ENCODE measurements at places on chromosomes 3 and 15.
A peak's percentile ranks its signal among the peaks of the same experiment; 100 is the strongest.

DNA sequence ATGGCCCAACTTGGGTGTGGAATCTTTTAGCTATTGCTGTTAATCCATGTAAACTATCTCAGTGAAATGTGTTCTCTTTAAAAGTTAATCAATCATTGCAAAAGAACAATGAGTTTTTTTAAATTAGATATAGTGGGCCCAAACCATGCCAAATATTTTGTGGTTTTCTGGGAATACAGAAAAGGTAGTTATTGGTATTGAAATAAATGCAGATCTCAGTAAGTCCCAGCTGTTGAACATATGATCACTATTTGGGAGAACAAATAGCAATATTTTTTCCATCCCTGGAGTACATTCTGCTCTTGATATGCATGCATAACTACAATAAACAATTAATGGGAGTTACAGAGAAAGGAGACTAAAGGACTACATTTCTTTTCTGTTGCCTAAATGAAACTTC, 36.0 kb upstream of the LEKR1 start:
- no peak for DNase-seq

DNA sequence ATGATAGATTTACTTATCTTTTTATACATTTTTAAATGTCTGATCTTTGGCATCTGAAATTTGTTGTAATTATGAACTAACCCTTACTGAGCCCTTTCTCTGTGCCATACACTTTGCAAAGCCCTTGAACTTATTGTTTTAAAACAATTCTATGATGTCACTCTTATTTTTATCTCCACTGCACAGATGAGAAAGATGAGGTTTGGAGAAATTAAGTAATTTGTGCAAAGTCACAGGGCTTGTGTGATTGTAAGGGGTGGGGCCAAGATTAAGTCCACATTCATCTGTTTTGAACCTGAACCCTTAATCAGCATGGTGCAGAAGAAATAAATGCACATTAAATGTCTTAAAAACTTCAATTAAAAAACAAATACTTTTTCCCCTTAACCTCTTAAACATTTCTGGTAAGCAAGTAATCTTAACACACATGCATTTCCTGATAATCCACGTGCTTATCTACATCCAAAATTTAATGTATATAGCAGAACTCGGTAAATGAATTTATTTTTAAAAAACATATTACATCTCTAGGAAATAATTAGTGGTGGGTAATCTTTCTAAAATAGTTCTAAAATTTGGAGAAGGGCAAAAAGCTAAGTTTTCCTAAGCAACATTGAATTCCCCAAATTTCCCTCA, 189.8 kb upstream of the TBC1D5 start:
- no peak for DNase-seq

DNA sequence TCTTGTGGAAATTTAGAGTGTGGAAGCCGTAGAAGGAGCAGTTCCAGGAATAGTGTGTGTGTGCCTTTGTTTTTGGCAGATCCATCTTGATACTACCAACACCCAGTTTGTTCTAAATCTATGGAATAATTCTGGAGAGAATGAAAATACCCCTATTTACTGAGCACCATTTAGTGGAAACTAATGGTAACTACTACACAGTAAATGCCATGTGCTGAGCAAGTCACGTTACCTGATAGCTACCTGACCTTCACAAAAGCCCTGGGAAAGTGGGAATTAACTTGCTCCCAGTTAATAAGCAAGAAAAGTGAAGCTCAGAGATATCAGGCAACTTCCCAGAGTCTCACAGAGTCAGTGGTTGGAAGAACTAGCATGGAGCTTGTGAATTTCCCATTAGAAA, 137.7 kb downstream of the ARPP21 start:
- no peak for DNase-seq

GRCh38 chr15:58070801-58071418, 5.4 kb upstream of the ALDH1A2 start:
- peak; percentile 74 for DNase-seq

GRCh38 chr15:32889214-32889613, 171.4 kb downstream of the GREM1 start:
- DNase-seq: no peak

- DNase-seq: no peak
These were observed 5.9 kb downstream of the CGNL1 start for GRCh38 chr15:57382215-57382614.

GRCh38 chr3:150611666-150612065, 8.5 kb downstream of the SELENOT start:
- no peak for DNase-seq

DNA sequence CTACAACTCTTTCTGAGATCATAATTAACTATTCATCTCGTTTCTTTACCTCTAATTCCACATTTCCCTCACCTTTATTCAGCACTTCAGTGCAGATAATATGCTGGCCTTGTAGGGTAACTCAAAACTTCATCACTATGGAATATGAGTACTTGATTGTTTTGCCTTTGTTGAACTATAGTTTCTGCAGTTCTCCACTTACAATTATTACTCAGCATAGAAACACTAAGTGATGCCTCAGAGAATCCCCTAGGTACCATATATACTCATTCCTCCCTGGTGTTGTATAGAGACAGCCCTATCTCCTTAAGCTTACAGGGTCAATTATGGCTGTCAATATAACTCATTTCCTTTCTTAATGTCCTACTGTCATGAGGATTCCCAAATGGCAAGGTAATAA, 380.6 kb upstream of the RBMS3 start:
- no peak for DNase-seq

DNA sequence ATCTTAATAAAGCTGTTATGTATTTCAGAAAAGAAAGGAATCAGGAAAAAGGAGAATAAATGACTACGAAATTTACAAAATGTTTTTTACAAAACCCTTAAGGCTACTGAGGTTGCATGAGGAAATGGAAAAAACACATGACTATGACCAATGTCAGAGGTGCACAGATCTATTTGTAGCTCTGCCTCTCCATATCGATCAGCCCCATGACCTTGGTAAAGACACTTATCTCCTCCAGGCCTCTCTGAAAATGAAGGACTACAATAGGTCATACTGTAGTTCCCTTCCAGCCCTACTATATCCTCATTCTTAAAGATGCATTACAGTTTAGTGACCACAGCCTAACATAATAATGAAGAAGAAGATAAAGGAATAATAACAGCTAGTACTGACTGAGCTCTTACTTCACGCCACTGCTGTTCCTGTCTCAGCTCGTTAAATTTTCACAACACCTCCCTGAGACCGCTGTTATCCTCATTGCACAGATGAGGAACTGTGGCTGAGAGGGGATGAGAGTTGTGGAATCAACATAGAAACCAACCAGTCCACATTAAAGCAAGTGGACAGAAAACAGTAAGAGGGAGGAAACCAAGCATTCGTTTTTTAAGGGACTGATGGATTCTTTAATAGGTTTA, 163.2 kb downstream of the MAGI1 start:
- DNase-seq: no peak

DNA sequence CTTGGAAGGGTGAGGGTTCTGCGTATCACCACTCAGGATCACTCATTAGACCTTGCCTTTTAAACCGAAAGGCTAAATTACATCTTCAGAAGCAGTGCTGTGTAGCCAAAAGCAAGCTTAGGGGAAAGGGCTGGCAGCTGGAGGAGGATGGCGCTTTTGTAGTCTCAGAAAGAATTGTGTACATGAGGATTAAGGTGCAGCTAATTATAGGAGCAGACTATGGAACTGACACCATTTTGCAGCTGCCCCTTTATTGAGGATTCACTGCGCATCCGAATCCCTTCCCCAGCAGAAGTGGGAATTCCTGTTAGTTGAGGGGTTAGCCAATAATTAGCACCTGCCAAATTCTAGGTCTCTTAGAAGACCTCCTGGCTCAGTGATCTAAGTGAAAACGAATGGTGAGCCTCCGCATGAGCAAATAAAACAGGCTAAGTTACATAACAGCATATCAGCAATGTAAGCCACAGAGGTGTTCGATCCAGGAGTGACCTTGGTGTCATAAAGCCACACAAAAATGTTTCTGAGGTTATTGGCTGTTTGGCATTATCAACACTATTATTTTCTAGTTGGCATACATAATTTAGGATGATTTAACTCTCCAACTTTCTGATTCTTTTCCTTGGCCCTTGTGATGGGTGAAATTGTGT, 42.6 kb upstream of the SEMA6D start:
- DNase-seq: no peak

GRCh38 chr3:132016061-132017041, 18.5 kb downstream of the CPNE4 start:
- no peak for DNase-seq

DNA sequence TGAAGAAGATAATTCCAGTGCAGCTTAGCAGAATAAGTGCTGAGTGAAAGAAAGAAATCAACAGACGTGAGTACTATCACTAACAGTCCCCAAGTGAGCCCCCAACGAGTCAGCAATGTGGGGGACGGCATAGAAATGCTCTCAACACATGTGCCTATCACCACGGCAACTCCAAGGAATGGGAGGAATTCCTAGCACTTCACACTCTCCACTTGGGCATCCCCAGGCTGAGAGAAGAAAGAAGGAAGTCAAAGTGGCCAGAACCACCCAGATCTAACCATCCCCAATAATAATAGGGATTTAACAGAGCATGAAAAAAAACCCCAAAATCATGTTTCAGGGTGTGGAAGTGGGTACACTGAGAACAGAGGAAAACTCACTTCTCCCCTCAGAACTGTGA, 29.3 kb upstream of the CPNE4 start:
- DNase-seq: no peak

DNA sequence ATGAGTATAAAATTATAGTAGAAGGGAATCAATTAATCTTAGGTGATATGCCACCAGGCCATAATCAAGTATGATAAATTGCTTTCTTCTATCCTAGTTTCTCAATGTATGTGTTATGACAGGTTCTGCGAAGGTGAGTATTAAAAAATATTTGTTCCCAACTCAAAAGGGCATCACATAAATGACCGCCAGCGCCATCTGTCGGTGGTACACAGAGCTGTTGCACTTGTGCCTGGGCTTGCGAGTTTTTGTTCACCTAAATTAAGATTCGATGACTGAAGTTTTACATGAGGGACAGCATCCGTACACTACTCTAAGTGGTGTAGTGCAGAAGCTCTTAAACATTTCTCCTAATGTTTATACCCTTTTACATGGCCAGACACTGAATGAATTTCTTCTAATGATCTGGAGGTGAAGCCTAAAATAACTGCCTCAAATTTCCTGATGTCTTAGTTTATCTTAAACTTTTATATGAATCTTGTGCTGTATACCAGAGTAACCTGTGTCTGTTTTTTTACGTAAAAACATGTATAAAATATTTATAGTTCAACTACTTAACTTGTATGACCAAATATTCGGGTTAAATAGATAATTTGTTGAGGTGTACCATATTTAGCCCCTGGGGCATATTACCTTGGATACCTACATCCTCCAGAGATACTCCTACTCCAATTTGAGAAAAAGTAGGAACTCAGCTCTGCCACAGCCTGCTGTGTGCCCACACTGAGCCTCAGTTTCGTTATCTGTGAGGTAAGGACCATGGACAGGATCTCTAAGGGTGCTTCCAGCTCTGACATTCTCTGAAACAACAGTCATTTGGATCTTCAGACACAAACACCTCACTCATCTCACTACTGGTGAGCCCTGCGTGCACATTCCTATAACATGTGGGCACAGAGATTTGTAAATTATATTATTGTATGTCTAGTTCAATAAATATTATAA, 365.6 kb downstream of the MAGI1 start:
- peak; percentile 69 for DNase-seq

Measured in pons (tissue), 1 donor.